ENCODE measurements at places on chromosomes 6 and 20.

DNA sequence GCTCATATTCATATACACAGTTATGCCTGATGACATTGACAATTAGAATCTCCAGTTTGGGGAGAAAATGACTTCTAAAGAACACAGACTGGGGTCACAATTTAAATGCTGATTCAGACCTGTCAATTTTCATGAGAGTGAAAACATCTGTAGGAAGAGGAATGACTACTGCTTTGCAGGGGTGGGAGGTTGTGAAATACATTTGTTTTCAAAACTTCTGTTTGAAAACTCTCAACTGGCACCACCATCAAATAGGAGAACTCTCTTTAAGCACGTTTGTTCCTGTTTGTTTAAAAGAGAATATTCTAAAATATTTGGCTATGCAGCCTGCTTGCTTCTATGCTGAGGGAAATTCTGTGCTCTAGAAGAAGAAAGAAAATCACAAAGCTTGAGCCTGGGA is 50.8 kb upstream of the ADGRF5 start:
- DNase-seq = no peak

- DNase-seq = no peak
Observed at GRCh38 chr6:1765160-1765903, 155.6 kb downstream of the FOXC1 start.

DNA sequence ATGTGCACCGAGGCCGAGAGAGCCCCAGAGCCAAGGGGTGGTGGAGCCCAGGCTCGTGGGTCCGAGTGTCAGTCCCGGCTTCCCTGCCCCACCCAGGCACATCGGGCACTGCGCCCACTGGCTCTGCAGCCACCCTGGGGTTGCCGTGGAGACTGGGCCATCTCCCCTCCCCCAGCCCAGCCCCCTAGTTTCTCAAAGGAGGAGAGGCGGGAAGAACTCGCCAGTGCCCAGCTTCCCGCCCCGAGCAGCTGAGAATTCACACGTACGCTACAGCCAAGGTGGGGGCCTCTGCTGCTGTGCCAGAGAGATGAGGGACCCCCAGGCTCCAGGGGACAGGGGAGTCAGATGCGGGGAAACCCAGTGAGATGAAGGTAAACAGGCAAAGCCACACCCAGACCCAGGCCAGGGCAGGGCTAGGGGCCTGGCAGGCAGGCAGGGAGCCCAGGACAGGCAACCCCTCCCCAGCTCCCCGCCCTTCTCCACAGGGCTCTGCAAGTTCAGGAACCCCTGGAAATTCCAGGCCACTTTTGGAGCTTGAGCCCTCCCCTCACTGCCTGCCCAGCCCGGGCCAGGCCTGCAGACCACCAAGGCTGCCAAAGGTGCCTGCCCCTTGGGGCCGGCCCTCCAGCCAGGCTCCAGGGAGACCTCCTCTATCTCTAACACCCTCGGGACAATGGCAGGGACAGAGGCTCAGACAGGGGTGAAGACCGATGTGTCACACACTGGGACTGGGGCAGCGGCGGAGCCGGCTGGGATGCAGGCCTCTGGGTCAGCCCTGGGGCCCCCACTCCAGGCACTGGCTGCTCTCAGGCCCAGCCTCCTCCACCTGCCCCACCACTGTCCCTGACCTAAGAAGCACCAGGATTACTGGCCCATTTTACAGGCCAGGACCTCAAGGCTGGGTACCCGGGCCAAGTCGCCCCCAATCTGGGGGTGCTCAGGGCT is 6.0 kb downstream of the LAMA5 start:
- DNase-seq = no peak

DNA sequence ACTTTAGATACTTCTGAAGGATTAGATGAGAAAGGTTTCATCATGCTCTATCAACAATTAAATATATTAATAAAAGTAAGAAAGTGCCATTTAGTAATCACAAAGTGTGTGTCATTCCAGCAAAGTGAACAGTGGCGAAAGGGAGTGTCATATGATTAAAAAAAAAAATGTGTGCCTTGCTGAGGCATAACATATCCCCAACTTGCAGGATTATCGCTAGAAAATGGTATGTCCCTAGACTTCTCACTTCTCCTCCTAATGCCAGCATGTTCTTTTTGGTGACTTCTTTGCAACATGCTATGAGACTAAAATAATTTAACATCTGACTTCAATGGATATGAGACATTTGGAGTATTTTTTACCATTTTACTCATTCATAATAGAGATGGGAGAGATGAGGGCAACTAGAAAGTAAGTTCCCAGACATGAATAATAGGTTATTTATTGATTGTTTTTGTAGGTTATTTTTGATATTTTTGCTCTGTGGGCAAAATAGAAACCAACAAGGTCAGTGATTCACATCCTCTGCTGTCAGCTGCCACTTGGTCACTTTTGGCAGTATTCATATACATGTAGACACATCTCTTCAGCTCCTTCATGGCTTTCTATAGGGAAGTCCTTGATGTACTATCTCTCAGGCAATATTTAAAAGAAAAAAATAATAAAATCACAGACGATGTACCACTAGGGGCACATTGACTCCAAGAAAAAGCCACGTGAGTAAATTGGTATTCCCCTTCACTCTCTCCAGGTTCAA is 370.1 kb downstream of the BMP2 start:
- DNase-seq = no peak

- peak; percentile 14 for DNase-seq
Observed at GRCh38 chr6:22025468-22026163, 271.2 kb downstream of the PRL start.

- no peak for DNase-seq
Observed at GRCh38 chr20:5887386-5887785, 62.9 kb downstream of the TRMT6 start.
